NCI-H2171 (cell line): ENCODE measurements at places on chromosomes 11 and 22.

- DNase-seq: no peak
Observed at GRCh38 chr11:11016068-11016467, 158.2 kb upstream of the ZBED5 start.

DNA sequence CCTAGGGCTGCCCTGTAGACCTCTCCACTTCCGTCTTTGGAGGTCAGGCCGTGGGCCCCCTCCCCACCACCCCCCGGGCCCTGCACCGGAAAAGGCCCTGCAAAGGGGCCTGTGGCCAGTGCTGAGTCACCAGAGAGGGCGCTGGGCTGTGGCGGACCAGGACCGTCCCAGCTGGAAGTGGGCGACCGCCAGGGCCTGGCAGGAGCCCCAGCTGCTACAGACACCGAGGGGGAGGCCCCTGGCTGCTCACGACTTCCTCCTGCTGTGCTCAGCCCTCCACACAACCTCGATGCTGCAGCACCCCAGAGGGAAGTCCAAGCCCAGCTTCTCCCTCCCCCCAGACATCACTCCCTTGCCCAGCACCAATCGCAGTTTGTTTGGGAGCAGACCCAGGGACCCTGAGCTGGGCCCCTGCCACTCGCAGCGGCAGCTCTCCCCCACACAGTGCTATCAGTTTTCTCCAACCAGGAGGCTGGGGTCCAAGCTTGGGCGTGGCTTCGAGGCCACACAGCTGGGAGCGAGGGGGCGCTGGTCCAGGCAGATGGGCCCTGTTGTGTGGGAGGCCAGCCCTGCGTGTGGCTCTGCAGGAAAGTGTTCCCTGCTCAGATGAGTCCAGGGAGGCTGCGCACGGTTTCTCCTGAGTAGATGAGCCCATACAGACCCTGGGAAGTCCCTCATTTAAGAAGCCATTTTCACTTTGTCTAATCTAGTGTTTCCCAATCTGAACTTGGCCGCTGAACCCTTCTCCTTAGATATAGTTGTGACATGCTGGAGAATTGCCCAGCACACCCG, 5.6 kb upstream of the SH3BP1 start:
- peak; percentile 33 for DNase-seq

DNA sequence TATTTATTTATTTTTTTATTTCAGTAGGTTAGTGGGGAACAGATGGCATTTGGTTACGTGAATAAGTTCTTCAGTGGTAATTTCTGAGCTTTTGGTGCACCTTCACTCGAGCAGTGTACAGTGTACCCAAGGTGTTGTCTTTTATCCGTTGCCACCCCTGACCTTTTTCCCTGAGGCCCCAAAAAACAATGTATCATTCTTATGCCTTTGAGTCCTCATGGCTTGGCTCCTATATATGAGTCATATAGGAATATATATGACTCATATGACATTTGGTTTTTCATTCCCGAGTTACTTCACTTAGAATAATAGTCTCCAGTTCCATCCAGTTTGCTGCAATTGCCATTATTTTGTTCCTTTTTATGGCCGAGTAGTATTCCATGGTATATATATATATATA, 763.9 kb downstream of the NTM start:
- no peak for DNase-seq

DNA sequence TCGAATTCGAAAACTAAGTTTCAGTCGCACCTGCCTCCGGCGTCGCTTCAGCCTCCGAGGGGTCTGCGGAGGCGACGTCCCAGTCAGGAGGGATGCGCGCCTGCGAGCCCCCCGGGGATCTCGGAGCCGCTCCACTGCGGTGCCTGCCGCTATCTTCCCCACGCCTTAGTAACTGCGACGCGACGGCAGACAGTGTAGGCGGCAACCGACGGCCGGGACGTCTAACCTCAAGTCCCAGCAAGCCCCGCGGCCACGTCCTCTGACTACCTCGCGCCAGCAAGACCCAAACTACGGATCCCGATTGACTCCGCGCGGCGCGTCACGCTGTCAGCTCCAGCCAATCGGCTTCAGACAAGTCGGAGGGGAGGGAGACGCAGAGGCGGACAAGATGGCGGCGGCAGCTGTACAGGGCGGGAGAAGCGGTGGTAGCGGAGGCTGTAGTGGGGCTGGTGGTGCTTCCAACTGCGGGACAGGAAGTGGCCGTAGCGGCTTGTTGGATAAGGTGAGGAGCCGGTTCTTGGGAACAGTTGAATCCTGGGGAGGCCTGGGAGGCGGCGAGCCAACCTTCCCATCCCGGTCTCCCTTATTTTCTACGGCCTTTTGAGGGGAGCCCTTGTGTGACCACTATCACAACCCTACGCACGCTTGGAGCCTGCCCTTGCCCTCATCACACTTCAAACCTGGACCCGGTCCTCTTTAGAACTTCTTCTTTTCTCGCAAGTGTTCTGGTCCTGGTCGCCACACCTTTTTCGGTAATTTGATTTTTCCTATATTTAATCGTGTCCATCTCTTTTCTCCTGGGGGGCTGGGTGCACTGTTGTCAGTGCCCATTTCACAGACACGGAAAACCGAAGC, at the start of the genes SPCS2 and XRRA1:
Gene SPCS2, plus strand, starts transcription at position 369 of the 855 bp plus-strand sequence. Its CDS starts 20 bp downstream, at position 389.
Gene XRRA1, minus strand, starts transcription at position 194 of the 855 bp plus-strand sequence. CDS start 8,213 bp downstream, outside the sequence.
- peak; percentile 86 for DNase-seq

- DNase-seq: no peak
Observed at GRCh38 chr11:59801981-59802638, 8.5 kb downstream of the MRPL16 start.

DNA sequence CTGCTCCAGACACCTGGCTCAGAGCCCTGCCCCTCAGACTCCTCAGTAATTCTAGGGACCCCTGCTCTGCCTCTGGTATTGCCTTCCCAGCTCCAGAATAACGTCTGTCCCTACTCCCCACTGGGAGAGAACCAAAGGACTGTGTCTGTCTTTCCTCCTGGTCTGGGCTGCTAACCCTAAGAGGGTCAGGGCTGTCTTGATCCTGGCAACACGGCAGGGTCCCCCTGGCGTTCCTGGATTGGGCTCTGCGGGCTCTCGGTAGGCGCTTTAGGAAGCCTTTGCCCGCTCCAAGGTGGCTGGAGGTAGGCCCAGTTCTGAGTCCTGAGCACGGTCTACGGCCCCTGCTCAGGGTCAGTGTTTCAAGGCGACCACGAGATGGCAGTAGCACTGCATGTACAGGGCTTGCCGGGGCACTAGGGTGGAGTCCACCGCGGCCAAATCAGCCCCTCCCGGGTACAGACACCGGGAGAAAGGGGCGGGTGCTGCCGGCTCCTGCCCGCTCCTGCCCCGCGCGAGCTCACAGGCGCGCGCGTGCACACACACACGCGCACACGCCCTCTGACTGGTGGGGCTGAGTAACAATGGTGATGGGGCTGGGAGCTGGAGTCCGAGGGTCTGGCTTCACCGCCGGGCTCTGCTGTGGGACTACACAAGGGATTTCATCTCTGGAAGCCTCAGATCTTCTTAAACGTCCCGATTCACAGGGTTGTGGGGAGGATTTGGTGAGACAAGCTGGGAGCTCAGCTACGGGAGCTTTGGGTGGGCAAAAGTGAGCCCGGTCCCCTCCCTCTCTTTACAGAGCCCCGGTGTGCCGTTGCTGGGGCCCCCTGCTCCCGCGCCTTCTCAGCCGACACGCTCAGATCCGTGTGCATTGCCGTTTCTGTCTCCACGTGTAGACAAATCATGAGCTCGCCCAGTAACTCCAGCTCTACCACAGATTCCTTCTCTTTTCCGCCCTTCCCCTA, 30.1 kb upstream of the HMOX1 start:
- peak; percentile 81 for DNase-seq

GRCh38 chr11:118929501-118930093, 3.9 kb upstream of the BCL9L start:
- DNase-seq: peak; percentile 68

- no peak for DNase-seq
Observed at GRCh38 chr11:117395476-117395875, 67.8 kb downstream of the CEP164 start.

- no peak for DNase-seq
Observed at GRCh38 chr11:41988951-41989572, 529.6 kb upstream of the LRRC4C start.

GRCh38 chr11:11463405-11463804, 110.4 kb upstream of the CSNK2A3 start:
- peak; percentile 23 for DNase-seq

DNA sequence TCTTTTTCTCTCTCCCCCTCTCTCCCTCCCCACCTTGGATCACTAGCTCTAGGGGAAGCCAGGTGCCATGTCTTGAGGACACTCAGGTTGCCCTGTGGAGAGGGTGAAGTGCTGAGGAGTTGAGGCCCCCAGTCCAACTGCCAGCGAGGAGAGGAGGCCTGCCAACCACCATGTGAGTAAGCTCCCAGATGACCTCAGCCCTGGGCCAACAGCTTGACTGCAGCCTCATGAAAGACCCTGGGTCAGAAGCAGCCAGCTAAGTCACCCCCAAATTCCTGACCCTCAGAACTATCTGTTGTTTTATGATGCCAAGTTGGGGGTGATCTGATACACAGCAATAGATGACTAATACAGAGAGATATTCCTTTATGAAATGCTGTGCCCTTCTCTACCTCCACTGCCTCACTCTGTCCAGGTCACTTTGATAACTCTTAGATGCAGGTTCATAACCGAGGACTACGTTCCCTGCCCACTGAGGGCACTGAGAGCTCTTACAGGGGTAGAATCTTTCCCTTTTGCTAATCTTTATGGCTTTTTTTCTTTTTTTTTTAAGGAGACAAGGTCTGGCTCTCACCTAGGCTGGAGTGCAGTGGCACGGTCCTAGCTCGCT, 8.0 kb downstream of the ARFGAP3 start:
- DNase-seq: no peak

- DNase-seq: no peak
Observed at GRCh38 chr11:132395434-132395833, 1025.0 kb downstream of the NTM start.

DNA sequence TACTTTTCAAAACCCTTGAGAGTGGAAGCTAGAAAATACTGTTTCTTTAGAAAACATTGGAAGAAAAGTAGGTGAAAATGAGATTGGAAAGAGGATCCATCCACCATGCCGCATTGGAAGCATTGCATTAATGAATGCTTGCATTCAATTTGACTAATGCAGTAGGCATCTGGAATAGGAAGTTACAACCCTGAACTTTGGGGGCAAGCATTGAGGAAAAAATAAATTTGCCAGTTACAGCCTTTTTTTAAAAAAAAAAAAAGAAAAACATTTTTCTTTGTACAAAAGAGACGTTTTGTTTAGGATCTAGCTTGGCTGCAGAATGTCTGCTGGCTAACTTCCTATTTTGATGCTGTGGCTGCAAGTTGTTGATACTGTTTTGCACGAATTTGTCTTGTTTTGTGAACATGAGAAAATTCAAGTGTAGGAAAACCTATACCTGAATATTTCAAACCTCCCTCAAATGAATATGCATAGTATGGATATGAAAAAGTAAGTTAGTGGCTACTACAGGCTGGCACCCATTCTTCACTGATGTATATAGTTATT, 28.1 kb downstream of the RTN3 start:
- DNase-seq: no peak

DNA sequence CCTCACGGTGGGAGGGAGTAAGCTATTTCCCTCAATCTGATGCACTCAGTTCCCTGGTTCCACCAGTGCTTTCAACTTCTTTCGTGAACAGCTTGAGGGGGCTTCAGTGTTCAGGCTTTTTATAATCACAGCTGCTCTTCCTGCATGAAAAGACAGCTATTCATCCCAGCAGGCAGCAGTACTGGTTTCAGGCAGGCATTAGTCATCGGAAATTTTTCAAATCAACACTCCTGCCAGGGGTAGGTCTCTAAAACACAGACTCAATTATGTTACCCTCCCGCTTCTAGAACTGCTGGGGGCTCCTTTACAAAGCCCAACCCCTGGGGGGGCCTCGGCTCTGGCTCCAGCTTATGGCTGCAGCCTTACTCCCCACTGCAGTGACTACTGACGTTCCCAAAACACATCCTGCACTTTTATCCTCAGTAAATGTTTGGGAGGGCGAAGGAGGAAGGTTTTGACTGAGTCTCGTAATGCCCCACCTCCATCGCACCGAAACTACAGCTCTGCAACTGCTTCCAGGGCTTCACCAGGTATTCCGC, 5.8 kb downstream of the POLDIP3 start:
- DNase-seq: no peak

GRCh38 chr22:47976219-47976618, 1213.8 kb downstream of the TBC1D22A start:
- no peak for DNase-seq

GRCh38 chr22:47826016-47826415, 1063.6 kb downstream of the TBC1D22A start:
- DNase-seq: no peak

DNA sequence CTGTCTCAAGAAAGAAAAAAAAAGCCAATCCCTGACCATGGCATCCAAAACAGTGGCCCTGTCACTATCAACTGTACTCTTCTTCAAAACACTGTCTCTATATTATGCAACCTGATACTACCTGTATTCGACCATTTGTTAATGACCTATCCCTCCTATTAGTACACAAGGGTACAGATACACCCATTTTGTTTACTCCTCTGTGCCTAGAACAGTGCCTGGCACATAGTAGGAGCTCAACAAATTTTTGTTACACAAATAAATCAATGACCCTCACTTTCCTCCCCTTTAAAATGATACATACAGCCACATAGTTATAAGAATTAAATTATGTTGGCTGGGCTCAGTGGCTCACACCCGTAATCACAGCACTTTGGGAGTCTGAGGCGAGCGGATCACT, 13.4 kb upstream of the CREB3L1 start:
- DNase-seq: no peak

DNA sequence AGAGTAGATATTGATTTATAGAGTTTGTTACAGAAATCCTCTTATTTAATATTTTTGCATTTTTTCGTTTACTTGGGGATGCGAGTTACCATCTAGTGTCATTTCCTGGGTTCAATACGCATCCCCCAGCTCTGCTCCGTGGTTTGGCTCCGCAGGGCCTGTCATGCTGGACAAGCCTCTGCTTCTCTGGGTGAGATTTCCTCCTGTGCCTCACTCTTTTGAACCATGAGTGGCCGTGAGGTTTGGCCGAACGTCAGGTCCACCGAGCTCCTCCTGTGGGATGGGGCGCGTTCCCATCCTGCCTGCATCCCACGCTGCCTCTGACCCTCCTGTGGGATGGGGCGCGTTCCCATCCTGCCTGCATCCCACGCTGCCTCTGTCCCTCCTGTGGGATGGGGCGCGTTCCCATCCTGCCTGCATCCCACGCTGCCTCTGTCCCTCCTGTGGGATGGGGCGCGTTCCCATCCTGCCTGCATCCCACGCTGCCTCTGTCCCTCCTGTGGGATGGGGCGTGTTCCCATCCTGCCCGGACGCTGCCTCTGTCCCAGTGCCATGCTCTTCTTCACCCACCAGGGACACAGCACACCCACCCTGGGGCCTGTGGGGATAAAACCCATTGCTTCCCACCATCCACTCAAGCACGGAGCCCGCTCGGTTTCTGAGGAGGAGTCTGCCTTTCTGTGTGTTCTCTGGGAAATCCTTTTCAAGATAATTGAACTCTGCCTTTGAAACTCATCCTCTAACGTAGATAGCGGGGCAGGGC, 506.8 kb downstream of the BRD1 start:
- DNase-seq: no peak
